ENCODE measurements at places on chromosomes 3 and 15.

DNA sequence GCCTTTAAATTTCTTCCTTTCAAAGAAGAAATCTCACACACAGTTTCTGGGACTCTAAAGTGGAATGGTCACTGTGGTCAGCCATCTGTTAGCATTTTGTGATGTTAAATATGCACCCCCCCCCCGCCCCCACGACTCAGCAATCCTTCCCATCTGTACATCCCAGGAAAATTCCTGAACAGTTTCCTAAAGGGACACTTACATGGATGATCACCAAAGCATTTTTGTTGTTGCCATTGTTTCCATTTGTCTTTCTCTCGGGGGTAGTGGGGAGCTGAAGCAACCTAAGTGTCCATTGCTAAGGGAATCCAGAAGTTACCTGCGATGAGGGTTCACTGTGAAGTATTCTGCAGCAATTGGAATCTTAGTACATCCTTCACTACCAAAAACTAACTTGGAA lies 71.4 kb downstream of the TAFA4 start:
- no peak for DNase-seq

- DNase-seq, result no peak
Observed at GRCh38 chr15:85443593-85444087, 63.2 kb downstream of the AKAP13 start.

DNA sequence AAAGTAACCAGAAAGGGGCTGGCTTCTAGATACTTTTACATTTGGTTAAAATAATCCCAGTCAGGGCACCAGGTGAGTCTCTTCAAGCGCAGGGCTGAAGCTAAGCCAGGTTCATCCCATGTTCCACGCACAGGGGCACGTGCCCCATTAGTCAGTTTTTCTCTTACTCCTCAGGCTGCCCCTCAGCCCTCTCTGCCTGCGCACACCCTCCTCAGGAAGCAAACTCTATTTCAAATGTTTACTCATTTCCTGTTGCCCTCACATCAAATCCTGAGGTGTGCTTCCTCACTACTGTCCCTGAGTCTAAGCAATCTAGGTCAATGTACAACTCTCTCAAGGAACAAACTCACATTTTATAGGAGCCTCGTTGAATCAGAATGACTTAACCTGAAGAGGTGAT lies 48.5 kb downstream of the THBS1 start:
- DNase-seq, result no peak

GRCh38 chr3:41882956-41883355 lies 78.9 kb downstream of the ULK4 start:
- no peak for DNase-seq

GRCh38 chr15:40582726-40583246 lies 11.3 kb upstream of the KNL1 start:
- no peak for DNase-seq

DNA sequence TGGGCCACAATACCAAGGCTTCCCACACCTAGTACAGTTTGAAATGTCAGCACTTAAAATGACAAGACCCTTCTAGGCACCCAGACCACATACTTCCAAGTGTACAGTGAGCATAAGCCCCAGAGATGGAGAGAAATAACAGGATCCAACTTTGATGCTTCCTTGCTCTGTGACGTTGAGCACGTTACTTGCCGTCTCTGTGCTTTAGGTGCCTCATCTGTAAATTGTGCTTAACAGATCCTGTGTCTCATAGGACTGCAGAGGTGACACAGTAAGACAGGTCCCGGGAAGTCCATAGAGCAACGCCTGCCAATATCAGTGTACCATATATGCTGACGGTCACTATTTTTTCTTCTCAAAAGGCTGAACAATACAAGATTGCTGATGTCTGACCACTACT lies 59.1 kb downstream of the LRIG1 start:
- DNase-seq, result no peak

GRCh38 chr3:120393243-120393642 lies 44.1 kb upstream of the LRRC58 start:
- DNase-seq, result no peak

DNA sequence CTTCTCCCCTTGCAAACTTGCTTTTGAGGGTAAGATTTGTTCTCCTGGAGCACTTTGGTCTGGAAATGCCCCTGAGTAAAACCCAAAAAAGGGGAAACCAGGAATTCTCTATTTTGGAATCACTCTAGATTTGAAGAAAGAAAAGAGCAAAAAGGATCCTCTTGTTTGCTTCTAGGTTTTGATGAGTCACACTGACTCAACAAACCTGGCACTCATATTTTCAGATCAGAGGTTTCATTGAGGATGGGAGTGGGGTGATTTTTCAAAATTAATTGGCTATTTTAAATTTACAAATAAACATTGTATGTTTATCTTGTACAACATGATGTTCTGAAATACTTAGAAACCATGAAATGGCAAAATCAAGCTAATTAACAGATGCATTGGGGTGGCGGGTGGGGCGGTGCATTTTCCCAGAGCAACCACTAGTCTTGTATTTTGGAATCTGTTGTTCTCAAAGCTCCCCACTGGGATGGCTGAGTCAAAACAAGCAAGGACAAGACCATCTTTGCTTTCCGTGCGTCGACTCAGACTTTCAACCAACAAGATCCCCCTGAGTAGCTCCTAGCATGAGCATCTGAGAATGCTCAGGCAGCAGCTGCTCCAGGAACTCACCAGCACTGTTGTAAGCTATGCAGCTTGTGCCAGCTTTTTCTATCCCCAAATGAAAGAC lies 451.4 kb downstream of the WDR72 start:
- DNase-seq, result no peak

DNA sequence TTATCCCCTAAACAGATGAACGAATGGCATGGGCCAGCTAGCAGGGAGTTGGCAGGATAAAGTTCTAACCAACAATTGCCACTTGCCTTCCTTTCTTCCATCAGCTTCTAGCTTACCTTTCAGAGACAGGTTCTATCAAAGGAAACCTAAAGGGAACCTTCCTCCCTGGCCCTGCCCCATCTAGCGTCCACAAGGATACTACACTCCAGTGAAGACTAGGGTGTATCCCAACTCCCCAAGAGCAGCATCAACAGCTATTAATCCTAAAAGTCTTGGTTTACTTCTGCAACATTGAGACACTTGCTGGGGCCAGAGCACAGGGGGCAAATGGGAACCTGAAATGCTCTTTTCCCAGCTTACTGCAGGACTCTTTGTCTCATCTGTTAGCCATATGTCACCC lies 37.0 kb upstream of the TMC3 start:
- DNase-seq, result no peak

DNA sequence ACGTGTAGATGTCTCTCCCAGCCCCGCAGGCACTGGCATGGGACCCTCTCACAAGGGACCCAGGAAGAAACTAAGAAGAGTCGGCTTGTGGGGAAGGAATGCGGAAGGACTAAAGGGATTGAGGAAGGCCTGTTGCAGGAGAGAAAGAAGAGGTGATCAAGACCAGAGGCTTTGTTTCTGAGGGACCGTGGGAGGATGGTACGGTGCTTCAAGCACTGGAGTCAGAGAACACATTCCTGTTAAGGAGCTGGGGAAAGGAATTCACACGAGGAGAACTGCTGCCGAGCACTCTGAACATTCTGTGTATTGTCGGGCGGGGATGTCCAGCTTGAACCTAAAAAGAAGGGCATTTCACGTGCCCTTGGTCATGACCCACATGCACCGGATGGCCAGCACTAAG lies 91.4 kb downstream of the TAMM41 start:
- DNase-seq, result no peak

- no peak for DNase-seq
Observed at GRCh38 chr3:188431553-188431952, 277.6 kb downstream of the LPP start.

- no peak for DNase-seq
Observed at GRCh38 chr15:49406352-49407118, 16.5 kb upstream of the FGF7 start.

- DNase-seq, result peak; percentile 26
Observed at GRCh38 chr3:39196671-39197356, 4.4 kb upstream of the XIRP1 start.
